AG08396 (cell line): ENCODE measurements at places on chromosomes 4 and X.

DNA sequence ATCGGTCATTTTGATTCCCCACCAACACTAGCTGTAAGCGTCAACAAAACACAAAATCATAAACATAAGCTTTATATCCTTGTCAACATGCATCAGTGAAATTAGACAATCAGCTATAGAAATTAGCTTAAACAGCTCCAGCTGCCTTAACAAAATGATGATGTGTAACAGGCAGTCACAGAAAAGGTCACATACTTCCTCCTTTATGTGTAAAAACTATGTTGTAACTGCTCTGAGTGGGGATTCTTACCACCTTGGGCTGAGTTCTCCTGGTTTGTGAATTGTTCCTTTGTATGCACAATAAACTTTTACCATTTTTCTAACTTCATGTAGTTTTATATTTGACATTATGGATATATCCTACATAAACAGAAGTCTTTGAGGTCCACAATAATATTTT lies 73.9 kb upstream of the MAP9 start:
- no peak for DNase-seq

GRCh38 chr4:19301527-19301926 lies 950.2 kb upstream of the SLIT2 start:
- DNase-seq, result no peak

GRCh38 chr4:37922328-37922727 lies 31.4 kb downstream of the TBC1D1 start:
- no peak for DNase-seq

- no peak for DNase-seq
Observed at GRCh38 chrX:73766431-73766795, 203.4 kb downstream of the CHIC1 start.

- no peak for DNase-seq
Observed at GRCh38 chrX:56812515-56813105, 83.6 kb downstream of the NBDY start.

- DNase-seq, result no peak
Observed at GRCh38 chrX:95612350-95612749, 1072.3 kb upstream of the DIAPH2 start.

DNA sequence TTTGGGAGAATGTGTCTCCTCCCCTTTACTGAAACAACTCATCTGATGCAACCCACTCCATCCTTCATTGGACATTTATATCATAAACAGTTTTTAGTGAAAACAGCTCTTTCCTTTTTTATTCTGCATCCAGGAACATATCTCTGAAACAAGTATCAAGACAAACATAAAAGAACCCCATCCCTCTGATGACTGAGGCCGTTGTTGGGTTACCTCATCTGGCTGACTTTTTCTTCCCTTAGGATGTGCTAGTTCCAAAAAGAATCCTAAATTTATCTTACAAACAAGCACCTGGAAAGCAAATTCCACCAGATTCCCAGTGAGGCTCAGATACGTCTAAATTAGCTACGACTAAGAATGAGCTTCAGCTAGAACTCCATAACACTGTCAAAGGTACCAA lies 483.7 kb upstream of the INTU start:
- no peak for DNase-seq

- DNase-seq, result no peak
Observed at GRCh38 chrX:132022198-132022966, 720 bp upstream of the STK26 start.

DNA sequence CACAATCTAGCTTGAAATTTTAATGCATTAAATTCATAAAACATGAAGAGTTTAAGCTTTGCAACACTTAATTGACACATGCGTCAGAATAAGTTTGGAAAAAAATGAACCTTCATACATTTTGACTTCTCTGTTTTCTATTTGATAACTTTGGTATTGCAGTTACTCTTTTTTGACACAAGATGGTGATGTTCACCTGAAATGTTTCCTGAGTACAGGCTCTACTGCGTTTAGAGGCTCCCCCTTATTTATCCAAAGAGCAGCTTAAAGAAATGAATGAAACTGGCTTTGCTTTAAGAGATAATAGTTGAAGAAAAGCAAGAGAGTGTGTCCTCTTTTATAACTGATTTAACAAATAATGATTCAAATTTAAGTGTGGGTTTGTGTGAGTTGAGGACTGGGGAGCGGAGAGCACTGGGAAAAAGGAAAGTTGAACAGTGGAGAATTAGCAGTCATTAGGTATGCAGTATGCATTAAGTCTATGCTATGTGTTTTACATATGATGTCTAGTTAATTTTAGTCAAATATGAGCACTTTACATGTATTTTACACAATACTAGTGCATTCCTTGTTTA lies 180.6 kb upstream of the NUDT6 start:
- peak; percentile 57 for DNase-seq

DNA sequence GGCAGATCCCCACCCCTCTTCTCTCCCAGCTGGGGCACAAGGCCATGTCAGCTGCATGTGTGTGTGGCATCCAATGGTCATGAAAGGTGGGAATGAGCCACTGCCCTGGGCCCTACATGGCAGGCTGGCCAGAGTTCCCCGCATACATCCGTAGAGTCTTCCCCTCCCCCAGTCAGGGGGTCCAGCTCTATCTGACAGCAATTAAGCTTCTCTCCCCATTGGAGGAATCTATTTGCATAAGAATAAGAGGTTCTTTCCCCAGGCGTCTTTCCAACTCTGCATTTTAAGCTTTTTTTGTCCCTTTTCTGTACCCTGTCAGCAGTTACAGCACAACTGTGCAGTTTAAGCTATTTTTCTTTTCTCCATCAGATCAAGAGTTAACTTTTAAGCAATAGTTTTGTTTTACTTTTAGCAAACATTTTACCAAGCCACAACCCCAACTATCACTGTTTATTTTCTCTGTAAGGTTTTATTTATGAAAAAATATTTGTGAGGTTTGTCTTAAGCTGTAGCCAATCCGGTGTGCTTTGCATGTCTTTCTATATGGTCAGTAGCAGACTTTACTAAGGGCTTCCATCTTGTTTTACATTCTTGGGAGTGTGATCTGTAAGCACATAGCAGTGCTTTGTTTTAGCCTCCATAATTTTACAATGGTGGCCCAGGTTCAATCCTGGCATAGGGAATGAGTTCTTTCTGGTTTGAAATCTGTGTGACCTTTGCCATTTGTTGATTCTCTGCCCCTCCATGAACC lies 28.7 kb downstream of the NLRP2B start:
- DNase-seq, result no peak

DNA sequence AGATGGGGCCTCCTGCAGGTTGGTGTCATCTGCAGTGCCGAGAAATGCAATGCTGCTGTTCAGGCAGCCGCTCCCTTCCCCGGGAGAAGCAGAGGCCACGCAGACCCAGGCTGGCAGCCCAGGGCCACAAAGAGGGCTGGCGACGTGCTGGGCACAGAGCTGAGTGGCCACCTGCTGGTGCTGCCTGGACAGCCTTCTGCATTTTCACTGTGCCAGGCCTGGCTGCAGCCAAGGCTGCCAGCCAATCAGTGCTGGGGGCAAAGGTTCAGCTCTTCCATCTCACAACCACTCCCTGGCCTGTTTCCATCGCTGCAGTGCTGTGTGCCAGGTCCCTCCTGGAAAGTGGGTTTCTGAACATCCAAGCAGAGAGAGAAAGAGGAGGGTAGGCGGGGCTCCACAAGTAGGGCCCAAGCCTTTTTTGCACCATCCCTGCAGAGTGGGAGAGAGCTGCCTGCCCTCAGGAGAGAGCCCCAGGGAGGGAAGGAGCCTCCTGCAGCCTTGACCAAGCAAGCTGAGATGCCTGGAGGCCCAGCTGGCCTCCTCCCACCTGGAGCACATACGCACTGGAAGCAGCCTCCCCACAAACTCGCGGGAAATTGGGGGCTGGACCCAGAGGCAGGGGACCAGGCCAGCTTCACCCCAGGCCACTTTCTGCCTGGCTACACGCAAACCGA lies 20.1 kb downstream of the ADRA2C start:
- DNase-seq, result peak; percentile 60

DNA sequence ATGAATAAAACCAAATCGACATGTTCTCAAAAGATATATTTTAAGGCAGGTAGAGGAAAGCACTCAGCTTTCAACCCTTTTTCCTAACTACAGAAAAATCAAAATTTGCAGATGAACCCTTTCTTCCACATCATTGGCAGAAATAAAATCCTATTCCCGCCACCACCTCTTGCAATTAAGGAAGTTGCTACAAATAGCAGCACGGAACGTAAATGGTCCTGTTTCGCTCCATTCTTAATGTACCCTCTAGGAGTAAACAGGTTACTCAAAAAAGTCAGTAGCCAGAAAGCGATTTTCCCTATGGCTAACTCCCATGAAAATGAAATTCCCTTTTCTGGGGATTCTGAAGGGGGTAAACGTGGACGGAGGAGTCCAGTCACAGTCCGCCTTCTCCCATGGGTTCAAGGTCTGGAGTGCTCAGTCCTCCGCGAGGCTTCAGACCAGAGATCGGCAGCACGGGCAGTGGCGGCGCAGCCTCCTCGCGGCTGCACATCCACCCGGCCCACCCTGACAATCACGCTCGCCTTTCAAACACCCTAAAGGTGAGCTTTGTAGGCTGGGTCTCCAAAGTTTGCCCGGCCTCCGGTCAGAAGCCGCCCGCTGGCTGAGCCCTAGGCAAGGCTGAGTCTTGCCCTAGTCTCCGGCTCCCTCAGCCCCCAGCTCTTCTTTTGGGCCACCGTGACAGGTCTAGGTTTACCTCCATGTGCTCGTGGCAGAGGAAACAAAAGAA lies 1.8 kb downstream of the ATP11C start:
- peak; percentile 21 for DNase-seq

DNA sequence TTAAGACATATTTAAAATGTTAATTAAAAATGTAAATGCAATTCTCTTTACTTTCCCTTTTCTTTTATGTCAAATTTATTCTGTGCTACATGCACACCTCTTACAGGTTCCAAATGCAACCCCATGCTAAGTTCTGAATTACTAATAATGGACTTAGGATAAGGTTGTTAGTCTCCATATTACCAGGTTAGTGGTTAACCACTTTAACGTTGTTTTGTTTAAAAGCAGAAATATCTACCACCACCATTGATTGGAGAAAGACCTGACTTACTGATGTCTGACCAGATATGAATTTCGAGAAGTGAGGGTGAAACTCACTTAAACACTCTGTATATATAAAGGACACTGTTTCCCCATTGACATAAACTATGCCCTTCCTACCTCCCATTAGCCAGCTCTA lies 6.9 kb upstream of the TRPC3 start:
- no peak for DNase-seq

DNA sequence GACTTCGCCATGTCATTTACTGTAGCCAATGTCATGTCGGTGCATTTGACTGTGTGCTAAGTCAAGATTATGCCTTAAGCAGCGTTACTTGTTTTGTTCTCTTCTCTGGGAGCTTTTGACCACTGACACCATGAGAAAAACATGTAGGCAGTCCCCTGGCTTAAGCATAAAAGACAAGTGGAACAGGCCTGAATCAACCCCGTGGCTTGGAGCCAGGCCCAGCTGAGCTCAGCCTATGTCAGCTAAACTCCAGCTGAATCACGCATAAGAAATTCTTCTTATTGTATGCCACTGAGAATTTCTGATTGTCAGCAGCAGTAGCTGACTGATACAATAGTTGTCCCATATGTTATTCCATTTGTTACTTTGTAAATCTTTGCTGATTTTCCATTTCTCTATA lies 261.9 kb downstream of the CBLL2 start:
- DNase-seq, result peak; percentile 10

- DNase-seq, result no peak
Observed at GRCh38 chrX:110192516-110192915, 125.4 kb downstream of the AMMECR1 start.

- DNase-seq, result no peak
Observed at GRCh38 chrX:48573690-48574269, 504 bp upstream of the RBM3 start.

- DNase-seq, result peak; percentile 13
Observed at GRCh38 chrX:19990151-19990555, 708 bp downstream of the BCLAF3 start.

DNA sequence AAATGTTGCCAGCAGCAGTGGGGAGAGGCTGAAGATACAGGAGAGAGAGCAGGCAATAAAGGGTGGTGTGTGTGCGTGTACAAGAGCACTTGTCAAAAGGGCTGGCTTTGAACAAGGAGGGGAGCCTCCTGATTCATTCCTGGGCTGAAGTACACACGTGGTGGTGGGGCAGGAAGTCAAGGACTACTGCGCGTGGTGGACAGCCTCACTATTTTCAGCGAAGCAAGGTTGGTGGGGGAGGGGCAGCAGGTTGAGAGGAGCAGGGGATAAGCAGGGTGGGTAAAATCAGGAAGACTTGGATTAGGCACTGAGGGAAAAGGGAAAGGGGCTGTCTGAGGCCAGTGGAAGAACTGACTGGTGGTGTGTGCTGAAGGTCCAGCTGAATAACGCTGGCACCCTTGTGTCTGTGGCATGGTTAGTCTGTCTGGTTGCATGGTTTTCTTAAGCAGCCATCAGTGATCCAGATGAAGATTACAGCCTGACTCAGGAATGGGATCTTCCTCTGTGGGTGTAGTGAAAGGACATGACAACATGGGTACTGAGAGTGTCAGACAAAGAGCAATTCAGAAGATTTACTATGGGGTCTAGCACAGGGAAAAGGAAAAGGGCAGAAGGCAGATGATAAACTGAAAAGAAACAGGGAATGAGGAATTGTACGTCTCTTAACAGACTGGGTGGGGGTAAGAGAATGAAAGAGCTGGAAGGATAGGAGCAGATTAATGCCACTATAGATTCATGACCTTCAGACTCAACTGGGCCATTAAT lies 149.8 kb downstream of the CHM start:
- DNase-seq, result no peak

DNA sequence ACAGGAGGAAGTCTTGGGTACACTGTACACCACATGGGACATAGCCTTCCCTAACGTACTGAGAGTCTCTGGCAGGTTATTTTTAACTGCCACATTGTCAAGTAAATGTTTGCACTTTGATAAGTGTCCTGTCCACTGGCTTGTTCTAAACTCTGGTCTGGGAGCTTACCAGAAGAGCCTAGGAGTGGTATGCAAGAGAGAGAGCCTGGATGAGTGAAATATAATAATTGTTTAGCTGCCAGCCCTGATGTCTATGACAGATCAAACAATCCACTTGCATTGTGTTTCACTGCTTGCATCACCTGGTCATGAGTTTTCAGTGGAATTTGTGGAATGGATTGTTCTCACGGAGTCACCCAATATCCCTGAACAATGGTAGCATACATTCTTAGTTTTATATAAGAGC lies 91.6 kb downstream of the SHROOM3 start:
- DNase-seq, result no peak

DNA sequence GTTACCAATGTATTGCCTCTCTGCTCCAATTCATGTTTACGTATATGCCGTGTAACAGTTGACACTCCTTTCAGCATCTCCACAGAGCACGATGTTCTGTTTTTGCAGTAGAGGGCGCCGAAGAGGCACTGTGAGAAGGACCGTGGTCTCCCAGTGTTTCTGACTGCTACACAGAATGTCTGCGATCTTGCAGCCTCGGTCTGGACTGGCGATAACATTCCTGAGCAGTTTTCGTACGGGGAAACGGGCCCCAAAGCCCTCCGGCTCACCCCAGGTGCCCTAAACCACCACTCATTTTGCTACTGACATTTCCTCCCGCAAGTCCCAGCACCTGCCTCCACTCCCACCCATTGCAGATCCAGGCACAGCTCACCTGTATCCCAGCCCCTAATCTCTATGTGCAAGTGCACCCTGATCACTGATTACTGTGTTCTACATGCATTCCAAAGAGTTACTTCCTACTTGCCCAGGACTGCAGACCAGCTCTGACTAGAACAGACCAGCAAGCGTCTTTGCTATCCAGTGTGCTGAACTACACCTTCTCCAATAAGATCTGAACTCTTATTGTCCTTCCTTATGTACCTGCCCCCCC lies 12.4 kb upstream of the NFXL1 start:
- DNase-seq, result peak; percentile 51

- no peak for DNase-seq
Observed at GRCh38 chrX:38102240-38102639, 95.9 kb downstream of the SYTL5 start.
